GM10248 (cell line): ENCODE measurements at places on chromosomes 5 and 9.

GRCh38 chr9:14677872-14678271 lies 15.4 kb downstream of the ZDHHC21 start:
- no peak for DNase-seq

DNA sequence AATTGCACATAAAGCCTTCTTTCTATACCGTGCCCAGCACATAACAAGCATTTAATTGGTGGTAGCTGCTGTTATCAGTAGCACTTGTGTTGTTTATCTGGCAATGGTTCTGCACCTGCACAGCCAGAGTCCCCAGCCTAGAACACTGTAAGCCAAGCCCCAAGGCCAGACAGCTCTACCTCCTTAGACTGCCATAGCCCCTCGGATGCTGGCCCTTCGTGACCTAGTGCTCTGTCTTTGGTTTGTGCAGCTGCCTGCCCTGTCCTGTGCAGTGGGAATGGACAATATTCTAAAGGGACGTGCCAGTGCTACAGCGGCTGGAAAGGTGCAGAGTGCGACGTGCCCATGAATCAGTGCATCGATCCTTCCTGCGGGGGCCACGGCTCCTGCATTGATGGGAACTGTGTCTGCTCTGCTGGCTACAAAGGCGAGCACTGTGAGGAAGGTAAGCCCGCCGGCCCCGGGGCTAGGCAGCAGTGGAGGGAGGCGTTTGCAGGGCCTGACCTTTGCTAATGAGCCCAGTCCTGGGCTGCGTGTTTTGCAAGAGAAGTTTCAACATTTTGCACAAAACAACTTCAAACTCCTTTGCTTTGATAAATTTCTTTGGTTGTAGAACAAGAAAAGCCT lies 173.3 kb upstream of the WWC1 start:
- DNase-seq = no peak

- DNase-seq = no peak
Observed at GRCh38 chr9:128087262-128087661, 19.2 kb downstream of the SLC25A25 start.

- no peak for DNase-seq
Observed at GRCh38 chr5:132428147-132428482, 58.6 kb downstream of the SLC22A5 start.

DNA sequence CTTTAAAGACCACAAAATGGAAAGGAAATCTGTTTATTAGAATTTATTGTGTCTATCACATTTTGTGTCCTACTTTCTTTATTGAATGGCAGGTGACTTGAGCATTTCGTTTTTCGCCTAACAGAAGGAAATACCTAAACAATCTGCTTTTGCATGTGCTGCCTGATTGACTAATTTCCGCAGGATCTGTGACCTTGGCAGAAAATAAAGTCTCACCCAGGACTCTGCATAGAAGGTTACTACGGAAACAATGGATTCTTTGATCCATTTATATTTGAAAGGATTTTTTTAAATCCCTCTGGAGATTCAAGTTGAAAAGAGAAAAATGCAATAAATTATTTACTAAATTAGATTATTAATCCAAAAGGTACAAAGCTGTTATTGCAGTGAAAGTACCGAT lies 61.0 kb upstream of the CAST start:
- no peak for DNase-seq

DNA sequence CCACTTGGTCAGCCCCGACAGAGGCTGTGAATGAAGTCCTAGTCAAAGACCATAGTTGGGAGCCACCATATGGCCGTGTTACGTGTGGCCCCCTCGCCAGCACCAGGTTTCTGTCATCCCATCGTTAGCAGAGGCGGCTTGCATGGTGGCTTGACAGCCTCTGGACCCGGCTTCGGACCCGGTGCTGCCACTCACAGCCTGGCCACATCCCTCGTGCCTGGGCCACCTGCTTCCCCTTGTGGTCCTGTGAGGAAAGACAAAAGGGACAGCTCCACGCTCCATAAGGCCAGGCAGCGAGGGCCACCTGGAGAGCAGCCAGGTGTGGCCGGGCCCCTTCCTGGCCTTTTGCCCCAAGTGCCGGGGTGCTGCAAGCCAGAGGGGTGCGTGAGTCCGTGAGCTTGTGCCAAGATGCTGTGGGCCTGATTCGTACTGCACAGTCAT lies 6.2 kb downstream of the NKD2 start:
- DNase-seq = no peak

- no peak for DNase-seq
Observed at GRCh38 chr5:176420972-176421544, 4.7 kb upstream of the CLTB start.

DNA sequence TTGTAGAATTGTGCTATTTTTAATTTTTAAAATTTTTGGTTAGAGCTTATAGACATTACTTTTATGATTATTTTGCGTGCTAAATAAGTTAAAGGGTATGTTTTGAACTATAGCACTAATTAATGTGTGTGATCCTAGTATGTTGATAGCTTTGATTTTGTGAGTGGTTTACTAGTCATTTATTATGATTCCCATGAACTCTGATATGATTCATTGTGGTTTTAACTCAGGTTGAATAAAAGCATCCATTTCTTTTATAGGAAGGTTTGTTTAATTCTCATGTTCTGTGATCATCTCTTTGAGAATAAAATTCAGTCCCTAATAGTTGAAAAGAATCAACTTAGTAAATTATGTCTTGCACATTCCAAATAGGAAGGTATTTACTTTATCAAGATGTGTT lies 22.5 kb downstream of the C5orf22 start:
- no peak for DNase-seq

DNA sequence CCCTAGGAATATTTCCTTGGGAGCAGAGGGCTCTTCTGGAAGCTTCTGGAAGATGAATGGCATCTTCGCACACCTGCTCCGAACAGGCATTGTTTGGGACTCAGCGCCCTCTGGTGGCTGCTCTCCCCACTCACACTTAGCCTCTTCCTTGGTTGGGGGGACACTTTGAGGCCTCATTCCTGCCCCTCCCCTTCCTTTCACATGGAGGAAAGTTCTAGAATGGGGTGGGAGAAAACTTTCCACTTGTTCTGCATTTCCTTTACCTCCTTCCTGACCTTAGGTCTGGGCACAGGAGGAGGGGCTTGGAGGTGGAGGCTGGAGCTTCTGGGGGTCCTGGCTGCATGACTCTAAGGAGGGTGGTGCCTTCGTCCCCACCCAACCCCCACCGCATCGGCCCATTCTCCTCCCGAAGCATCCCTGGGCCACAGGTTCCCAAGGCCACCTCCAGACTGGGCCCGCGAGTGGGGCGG lies 19.3 kb upstream of the SMIM32 start:
- peak; percentile 82 for DNase-seq

DNA sequence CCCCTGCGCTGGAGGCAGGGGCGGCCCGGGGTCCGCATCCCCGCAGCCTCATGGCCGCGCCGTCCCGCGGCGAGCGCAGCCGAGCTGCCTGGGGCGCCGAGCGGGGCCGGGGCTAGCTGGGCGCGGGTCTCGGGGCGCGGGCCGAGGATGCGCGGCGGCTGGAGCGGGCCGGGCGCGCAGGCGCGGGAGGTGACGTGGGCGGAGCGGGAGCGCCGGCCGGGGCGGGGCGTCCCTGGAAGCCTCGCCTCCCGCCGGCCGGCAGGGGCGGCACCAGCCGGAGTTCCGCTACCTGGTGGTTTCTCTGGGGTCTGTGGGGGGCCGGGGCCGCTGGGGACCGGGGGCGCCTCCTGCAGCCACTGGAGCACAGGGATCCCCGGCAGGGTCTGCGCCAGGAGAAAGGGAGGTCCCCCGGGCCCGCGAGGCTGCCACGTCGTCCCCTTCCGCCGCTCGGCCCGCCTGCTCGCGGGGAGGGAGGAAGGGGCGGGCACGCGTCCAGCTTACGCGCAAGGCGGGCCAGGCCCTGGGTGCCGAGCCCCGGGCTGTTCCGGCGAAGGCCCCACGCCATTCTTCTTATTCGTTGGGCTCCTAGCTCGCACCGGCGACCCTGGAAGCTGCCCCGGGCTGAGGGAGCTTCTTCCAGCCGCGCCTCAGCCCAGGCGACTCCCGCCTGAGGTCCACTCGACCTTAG lies at the start of gene LPCAT1:
TSS of gene LPCAT1 (minus strand) at position 168 of the 688 bp plus-strand sequence. CDS start at position 52, 116 bp downstream.
- DNase-seq = peak; percentile 93

DNA sequence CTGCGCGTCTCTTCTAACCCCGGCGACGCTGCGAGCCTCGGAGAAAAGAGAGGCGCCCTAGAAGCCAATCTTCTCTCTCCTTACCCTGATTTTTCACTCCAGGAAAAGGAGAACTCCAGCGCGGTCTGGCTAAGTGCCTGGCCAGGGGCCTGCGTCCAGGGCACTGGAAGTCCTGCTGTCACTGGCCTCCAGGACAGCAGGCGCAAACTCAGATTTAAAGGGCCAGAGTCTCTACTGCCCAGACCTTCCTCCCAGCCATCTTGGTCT lies 553 bp upstream of the FOXB2 start:
- DNase-seq = peak; percentile 14

DNA sequence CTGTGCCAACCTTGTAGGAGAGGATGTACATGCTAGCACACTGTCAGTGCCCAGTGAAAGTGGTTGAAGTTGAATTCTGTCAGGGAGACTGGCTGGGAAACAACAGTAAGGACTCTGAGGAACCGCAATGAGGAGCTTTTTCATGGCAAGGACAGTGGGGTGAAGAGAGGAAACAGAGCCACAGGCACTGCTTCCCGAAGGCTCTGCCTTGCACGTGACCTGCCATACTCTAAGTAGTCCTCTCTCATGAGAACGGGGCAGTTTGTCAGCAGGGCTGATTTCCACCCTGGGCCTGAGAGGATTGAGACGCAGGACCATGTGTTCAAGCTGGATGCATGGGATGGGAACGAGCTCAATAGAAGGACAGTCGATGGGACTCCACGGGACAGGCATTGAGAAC lies 106.6 kb upstream of the CTSL start:
- DNase-seq = no peak

DNA sequence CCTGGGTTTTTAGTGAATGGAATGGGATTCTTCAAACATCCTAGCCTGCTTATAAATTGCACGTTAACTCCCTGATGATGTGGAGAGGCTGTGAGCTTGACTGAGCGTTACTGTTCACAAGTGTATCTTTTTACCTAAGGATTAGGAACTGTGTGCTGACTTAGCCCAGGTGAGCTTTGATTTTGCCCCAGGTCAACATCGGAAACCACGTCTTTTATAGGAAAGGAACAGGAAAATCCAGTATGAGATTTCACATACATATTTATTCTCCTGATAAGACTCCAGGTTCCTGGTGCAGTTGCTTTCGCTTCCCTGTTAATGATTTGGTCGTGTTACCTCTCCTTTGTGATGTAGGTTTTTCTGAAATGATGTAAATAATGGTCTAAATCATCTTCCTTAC lies 103.2 kb upstream of the BASP1 start:
- no peak for DNase-seq

GRCh38 chr9:74503219-74503618 lies 6.1 kb downstream of the RORB start:
- no peak for DNase-seq

- DNase-seq = no peak
Observed at GRCh38 chr5:135993880-135994636, 34.7 kb upstream of the TGFBI start.

GRCh38 chr9:15243081-15243480 lies 63.9 kb downstream of the TTC39B start:
- no peak for DNase-seq

DNA sequence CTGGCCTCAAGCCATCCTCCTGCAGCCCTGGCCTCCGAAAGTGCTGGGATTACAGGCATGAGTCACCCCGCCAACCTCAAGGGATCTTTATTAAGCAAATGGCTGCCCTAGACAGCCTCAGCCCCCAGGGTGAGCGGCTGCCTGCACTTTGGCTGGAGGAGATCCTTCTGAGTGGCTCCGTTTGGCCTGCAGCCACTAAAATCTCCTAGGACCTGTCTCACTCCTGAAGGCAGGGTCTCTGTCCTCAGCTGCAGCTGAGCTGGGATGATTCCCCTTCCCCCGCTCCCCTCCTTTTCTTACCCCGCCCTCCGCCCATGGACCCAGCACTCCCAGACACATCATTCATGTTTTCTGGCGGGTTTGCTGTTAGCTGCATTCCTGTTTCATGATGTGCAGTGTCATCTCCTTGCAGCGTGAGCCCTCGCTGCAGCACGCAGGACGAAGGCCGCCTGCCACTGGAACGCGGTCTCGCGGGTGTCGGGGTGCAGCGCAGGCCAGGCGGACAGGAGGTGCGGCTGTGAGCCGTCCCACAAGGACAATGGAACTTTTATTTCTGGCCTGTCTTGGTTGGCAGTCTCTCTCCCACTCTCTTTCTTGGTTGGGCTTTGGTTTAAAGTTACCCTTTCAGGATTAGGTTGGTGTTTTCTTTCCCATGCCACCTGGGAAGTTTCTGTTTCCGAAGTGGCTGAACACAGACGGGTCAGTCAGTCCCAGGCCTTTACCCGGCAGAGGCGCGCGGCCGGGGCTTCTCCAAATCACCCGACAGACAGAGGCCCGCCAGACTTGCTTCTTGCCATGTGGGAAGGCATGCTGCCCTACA lies 137.1 kb downstream of the FOXD1 start:
- no peak for DNase-seq

DNA sequence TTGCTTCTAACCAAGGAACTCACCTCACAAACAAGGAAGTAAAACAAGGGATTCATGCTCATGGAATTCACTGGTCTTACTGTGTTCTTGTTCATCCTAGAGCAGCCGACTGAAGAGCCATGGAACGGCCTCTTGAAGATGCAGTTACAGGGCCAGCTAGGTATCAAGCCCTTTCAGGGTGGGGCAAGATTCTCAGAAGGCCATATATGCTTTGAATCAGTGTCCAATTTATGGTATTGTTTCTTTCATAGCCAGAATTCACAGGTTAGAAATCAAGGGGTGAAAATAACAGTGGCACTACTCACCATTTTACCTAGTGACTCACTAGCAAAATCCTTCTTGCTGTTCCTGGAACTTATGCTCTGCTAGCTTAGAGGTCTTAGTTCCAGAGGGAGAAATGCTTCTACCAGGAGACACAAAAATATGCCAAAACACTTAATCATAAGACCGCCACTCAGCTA lies 159.5 kb upstream of the CDH10 start:
- DNase-seq = no peak

DNA sequence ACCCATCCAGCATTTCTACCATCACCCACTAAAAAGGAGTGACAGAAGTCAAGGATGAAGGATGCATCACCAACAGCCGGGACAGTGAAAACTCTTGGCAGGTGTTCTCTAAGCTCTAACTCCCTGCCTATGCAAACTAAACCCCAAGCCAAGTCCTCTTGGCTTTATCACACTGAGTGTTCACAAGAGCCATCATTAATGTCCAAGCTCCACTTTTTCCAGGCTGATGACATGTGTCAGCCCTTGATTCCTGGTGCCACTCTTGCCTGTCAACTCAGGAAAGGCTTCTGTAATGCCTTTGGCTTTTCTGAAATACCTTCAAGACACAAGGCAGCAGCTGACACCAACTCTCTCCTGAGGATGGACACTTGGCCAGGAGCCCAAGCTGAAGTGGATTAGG lies 86.9 kb downstream of the NR6A1 start:
- DNase-seq = no peak

DNA sequence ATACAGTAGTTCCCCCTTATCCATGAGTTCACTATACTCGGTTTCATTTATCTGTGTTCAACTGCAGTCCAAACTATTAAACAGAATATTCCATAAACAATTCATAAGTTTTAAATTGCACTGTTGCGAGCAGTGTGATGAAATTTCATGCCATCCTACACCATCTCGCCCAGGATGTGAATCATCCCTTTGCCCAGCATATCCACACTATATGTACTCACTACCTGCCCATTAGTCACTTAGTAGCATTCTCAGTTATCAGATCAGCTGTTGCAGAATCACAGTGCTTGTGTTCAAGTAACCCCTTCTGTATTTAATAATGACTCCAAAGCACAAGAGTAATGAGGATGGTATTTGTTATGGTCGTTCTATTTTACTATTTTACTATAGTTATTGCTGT lies 51.5 kb downstream of the SHOC1 start:
- DNase-seq = no peak
